Naive B cell (primary cell): ENCODE measurements at places on chromosomes 1 and 21.

GRCh38 chr1:45026446-45026845 is 14.4 kb downstream of the UROD start:
- no peak for DNase-seq

DNA sequence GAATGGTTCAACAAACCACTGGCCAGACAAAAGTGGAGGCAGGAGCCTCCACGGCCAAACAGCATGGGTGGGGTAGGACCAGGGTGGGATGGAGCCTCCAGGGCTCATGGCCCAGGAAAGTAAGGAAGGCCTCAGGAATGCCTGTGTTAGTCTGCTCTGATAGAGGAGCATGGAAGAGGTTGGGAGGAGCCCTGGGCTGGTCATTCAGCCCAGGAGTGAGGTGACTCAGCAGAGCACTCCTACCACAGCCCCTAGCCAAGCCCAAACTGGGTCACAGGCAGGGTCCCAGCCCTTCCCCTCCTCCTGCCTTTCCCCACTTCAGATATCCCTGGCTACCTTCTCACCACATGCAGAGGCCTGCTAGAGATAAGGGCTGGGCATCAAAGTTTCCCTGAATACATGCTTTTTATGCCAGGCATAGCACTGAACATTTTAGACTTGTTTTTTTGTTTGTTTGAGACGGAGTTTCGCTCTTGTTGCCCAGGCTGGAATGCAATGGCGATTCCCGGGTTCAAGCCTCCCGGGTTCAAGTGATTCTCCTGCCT is 3.1 kb upstream of the SHISA4 start:
- DNase-seq: no peak

DNA sequence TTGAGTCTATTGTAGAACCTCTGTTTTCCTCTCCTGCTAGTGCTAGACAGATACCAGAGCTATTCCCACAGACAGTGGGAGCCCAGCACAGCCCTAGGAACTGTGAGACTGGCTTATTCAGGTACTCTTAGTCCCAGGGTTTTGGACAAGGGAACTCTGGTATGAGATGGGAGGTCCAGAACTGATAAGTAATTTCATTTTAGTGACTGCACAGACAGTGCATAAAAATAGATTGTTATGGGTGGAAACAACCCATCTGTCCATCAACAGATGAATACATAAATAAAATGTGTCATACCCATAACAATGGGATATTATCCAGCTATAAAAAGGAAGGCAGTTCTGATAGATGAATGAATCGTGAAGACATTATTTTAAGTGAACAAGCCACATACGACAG is 9.0 kb downstream of the EPS8L3 start:
- no peak for DNase-seq

GRCh38 chr1:212716161-212716560 is 16.5 kb upstream of the BATF3 start:
- no peak for DNase-seq

GRCh38 chr1:225762444-225762843 is 15.2 kb upstream of the SRP9 start:
- DNase-seq: no peak

- no peak for DNase-seq
Measured at GRCh38 chr1:12643785-12644184, at the start of gene AADACL4. Gene AADACL4 (plus strand): TSS chr1:12644085. CDS start chr1:12644547, 462 bp downstream.

- DNase-seq: no peak
Measured at GRCh38 chr1:57522575-57522974, 98.7 kb upstream of the DAB1 start.

GRCh38 chr1:6694121-6694713 is 7.4 kb downstream of the DNAJC11 start:
- DNase-seq: no peak

DNA sequence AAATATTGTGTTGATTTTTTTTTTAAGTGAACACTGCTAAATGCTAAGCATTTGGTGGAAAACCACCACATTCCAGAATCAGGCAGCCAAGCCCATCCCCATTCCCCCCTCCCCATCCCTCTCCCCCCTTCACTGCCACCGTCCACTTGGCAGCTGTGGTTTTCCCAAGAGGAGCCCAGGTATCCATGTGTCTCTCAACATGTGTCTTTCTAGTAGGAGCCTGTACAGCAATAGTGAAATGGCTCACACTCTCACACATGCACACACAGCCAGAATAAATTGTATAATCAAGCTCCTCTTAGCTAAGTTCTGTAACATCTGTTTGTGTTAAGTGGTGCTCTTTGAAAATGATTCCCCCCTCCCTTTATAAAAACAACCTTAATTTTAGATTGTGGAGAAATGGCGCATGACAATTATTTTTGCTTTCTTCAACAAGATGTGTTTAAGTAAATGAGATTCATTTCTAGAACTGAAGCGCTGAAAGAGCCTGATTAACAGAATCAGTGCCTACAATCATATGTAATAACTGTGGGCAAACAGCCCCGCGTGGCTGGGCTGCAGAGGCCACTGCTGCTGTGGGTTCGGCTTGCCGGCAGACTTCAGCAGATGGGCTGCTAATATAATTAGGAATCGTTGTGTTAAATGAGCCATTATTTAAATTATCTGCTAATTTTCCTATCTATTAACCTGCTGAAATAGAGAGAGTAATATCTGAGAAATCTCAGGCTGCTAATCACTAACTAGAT is 43.3 kb downstream of the BACE2 start:
- no peak for DNase-seq

DNA sequence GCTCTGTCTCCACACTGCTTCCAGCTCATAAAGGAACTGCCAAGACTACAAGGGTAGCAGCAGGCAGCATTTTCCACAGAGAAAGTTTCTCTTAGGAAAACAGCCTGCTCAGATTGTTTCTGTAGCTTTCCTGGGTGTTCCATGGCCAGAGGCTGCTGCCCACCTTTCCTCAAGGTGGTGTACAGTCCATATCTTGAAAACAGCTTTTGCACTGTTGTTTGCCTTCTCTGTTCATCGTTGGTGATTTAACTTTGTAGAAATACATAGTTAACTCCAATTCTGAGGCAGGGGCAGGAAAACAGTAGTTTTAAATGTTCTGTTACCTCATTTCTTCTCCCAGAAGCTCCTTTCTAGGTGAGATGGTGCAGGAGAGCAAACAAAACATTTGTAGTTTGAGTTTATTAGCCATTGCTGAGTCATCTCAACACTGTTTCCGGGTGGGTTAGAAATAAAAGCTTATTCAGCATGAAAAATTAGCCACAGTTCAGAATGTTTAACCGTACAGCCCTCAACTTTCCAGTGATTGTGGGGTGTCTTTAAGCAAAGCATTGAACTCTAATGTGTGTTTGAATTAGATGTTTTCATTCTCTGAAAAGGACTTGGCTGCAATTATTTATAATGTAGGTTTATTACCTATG is 41.7 kb downstream of the DIP2A start:
- no peak for DNase-seq

DNA sequence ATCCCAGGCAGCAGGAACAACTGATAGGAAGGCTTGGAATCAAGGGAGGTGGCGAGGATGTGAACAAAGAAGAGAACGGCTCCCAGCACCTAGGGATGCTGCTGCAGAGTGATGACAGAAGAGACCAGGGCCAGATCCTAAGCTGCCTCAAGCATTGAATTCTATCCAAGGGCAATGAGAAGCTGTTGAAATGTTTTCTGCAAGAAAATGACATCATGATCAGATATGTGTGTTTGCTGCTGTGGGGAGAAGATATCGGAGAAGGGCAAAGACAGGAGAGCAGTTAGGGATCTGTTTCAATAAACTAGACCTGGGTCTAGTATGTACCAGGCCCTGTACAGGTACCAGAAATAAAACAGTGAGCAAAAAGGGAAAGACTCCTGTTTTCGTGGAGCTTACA is 194.7 kb upstream of the RAB4A start:
- no peak for DNase-seq

DNA sequence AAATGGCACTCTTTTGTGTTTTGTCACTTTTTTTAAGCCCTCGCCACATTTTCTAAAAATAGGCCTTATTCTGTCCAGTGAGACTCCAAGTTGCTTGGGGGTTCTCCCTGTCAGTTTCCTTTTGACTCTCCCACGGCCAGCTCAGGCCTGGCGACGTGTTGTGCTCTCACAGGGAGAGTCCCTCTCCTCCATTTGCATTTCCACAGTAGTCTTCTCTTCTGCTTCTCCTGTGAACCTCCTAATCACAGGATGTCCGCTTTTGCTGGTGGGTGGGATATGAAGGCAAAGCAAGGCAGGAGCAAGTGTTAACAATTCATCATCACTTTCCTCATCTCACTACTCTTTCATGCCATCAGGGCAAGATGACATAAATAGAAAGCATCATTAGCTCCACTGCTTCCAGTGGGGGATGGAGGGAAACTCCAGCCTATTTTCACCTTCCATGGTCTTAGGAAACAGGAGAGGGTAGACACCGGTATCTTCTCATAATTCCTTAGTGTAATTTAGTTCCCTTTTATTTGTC is 99.8 kb downstream of the INTS7 start:
- no peak for DNase-seq

DNA sequence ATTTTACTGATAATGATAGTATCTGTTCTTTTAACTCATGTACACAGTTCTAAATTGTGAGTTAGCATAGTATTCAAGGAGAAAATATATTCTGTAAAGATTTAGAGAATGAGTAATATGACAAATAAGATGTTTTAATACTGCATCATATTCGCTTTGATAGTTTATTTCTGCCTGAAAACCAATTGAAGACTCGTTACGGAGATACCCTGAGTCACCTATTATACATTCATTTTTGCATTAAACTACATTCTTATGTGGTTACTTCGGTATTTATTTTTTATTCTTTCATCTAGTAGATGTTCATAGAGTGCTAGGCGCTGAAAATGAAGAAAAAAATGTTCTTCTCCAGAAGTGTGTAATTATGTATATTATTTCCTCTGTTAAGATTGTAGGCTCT is 5.3 kb downstream of the UHMK1 start:
- DNase-seq: no peak

DNA sequence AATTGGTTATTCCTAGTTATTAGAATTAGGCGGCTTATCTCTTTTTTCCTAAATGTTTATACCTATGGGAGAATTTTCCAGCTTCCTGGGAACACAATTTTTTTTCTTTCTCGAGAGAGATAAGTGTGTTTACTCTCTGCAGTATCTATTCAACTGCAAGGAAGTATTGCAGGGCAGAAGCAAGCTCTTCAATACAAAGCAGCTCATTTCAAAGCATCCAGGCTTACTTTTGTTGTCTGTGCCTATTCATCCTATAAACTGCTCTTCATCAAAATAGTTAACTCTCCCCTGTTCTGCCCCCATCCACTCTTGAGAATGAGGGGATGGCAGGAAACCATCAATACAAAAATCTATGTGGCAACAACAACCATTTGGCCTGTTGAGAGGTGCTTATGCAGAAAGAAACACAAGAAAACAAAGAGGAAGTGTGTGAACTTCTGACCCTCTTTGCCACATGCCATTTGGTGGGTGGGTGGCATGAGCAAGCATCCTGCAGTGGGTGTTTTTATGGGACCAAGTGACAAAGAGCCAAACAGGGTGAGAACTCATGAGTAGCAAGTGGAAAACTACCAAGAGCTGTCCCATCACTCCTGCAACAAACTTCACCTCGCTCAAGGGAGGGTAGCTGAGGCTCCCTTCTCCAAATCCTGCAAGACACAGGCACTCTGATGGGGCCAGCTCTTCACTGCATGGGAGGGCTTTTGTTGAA is 50.6 kb upstream of the MRPS6 start:
- DNase-seq: peak; percentile 25

DNA sequence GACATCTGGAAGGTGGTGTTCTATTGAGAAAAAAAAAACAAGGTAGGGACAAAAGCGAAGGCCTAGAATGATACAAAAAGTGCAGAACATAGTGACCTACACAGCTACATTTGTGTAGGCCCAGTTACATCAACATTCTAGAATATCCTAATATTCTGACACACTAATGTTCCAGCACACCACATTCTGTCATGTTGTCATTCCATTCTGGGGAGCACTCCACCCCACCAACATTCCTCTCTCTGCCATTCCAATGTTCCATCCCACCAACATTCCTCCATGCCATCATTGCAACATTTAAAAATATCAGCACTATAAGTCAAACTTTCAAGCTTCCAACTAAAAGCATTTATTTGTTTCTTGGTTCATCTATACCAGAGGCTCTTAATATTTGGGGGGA is 28.5 kb downstream of the COA7 start:
- no peak for DNase-seq

DNA sequence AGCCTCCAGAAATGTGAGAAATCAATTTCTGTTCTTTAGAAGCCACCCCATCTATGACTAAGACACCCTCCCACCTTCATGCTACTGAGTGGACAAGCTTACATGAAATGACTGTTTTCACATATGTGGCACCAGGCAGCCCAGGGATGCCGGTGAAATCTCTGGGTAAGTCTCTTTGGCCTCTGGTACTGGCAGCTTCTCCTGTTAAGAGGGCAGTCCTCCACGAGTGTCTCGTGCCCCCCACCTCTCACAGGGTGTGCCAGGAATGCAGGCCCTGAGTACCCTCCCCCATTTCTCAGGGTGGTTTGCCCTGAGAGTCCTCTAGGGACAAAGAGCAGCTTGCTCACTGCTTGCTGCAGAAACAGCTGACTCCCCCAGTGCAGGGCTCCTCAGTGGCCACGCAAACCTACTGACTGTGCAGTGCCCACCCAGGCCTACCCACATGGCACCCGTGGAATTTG is 3.2 kb upstream of the PRXL2B start:
- no peak for DNase-seq

DNA sequence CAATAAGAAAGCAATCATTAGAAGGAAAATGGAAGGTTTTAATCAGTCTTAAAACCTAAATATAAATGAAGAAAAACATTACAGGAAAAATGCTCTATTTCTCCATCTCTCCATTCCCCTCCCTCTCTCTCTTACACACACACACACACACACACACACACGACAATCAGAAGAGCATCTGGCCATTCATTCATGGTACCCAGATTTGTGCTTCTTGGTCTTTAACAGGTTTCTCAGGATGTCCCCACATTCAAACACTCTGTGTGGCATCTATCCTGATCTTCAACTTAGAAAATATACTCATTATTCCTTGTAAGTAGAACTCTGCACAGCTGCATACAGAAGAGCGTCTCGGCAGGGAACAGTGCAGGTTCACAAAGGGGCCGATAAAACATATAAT is 779 bp downstream of the LRRC40 start:
- no peak for DNase-seq

- DNase-seq: no peak
Measured at GRCh38 chr1:60280819-60281218, 207.2 kb upstream of the C1orf87 start.

GRCh38 chr1:195866781-195867222 is 741.4 kb downstream of the KCNT2 start:
- no peak for DNase-seq

GRCh38 chr1:3072391-3073185 is 3.6 kb downstream of the PRDM16 start:
- DNase-seq: no peak

DNA sequence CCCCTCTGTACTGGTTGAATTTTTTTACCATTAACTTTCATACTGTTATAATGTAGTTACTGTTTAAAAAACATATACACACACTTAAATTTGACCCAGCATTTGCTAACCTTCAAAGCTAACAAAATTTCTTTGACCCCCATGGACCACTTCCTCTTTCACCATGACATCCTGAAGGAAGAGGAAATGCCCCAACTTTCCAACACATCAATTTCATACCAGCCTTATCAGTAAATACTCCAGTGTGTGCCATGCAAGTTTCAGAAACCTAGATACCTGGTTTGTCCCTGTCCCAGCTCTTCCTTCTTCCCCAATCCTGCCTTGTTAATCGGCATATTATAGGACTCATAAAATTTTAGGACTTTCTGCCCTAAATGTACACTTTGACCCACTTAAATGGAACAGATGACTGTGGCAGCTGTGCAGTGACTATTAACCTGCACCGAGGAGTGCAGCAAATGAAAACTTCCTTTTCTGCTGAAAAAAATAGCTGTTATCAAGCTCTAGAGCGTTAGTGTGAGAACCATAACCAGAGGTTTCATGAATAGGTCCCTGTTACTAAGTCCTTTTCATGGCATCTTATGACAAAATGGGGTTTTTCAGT is 54.1 kb downstream of the DTL start:
- DNase-seq: no peak
